ENCODE measurements at places on chromosomes 11 and 22.

- no peak for DNase-seq
Observed at GRCh38 chr11:17445240-17445795, 31.3 kb downstream of the ABCC8 start.

- DNase-seq = no peak
Observed at GRCh38 chr11:2164861-2165555, 4.0 kb upstream of the INS start.

DNA sequence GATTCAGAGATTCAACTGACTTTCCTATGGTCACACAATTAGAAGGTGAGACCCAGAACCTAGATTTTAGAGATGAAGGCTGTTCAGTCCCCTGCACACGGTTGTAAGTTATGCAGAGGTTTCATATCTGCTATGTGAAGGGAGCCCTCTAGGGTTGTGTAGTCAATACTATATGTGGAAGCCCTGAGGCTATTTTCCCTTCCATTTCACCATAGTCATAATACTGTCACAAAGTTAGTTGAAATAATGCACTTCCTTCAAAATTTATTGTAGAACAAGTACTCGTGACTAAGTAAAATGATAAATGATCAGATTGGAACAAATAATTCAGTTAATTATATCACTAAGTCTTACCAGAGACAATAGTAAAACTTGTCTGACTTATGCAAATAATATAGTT lies 48.8 kb downstream of the ENDOD1 start:
- no peak for DNase-seq

DNA sequence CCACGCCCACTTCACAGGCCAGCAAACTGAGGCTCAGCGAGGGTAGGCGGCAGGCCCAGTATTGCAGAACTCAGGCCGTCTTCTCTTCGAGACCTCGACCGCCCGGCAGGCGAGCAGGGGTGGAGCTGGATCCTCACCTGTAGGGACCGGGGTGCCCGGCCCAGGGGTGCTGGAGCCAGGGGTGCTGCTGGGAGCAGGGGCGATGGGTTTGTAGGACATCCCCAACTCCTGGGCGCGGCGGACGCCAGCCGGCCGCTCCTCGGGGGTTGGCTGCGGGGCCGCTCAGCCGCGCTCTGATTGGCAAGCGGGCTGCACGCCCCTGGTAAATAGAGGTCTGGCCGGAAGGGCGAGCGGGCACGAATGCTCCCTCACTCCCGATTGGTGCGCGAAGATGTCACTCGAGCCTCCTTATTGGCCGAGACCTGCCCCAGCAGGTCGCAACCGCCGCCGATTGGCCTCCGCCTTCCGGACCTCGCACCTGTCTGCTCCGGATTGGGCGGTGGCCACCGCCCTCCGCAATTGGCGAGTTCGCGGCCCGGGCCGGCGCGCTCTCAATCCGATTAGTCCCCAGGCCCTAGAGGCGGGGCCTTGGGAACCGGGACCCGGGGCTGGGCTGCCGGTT lies at the start of gene CDK2AP2:
Gene CDK2AP2 (minus strand): TSS at position 299 of the 622 bp plus-strand sequence. CDS start 80 bp downstream, at position 219.
- peak; percentile 100 for DNase-seq

DNA sequence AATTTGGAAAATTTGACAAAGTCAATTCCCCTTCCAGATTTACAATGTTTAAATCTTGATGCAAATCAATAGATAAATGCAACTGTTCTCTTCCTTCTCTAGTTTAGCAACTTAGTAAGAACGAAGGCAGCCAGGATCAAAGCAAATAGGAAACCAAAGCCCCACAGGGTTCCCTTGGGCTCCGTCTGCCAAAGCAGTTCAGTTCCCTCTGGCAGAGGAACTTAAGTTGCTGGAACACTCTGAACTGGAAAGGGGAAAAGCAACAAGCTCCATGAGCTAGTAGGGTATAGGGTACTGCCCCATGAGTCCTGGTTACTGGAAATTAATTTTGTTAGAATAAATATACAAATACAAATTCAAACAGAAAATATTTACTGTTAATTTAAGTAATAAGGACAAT lies 91.3 kb downstream of the RELT start:
- no peak for DNase-seq

All from NCI-H774 (cell line).